Bronchus fibroblast of lung (primary cell): ENCODE measurements at places on chromosomes 5 and 9. TPM values are rescaled to one million over a fixed set of nuclear protein-coding genes. Genes with fewer than 3 reads are reported as not detected.

ANGPTL2 gene
- total RNA-seq = 4.6 and 4.9 TPM in 2 replicates

NEUROG1 gene
- total RNA-seq = not detected in 2 replicates

AGXT2 gene
- total RNA-seq = not detected in 2 replicates

RASGRF2 gene
- 4.9 and 5.7 TPM in 2 replicates for total RNA-seq

GRPEL2 gene
- total RNA-seq = 10.9 and 12.6 TPM in 2 replicates

SARDH gene
- total RNA-seq = 6.2 and 6.7 TPM in 2 replicates

TRAF2 gene
- 9.1 and 9.4 TPM in 2 replicates for total RNA-seq

OR1J2 gene
- not detected in 2 replicates for total RNA-seq

KCNV2 gene
- not detected in 2 replicates for total RNA-seq

CEL gene
- 0.17 and 0.30 TPM in 2 replicates for total RNA-seq

ANKRD31 gene
- total RNA-seq = under 0.01 TPM in 2 replicates

WNT8A gene
- total RNA-seq = not detected in 2 replicates

PITX1 gene
- total RNA-seq = 2.9 and 3.1 TPM in 2 replicates

INSL6 gene
- total RNA-seq = not detected in 2 replicates

DAB2 gene
- total RNA-seq = 44.7 and 54.3 TPM in 2 replicates

SHC3 gene
- 3.9 and 6.9 TPM in 2 replicates for total RNA-seq

CBY3 gene
- total RNA-seq = not detected in 2 replicates
